T-cell (primary cell): ENCODE measurements at places on chromosomes 2 and 18.

- DNase-seq = no peak
- H3K4me1 ChIP-seq = no peaks in the 10 kb centered on the region
- H3K27ac ChIP-seq = no peak overlapping the region
These were observed 11.2 kb downstream of the CELF4 start for GRCh38 chr18:37554399-37554787.

GRCh38 chr2:101124643-101125366 is 26.4 kb downstream of the TBC1D8 start:
- H3K4me3 ChIP-seq = no peak overlapping the region
- DNase-seq = no peak
- H3K36me3 ChIP-seq = no peaks in the 10 kb centered on the region
- peaks cover 6% of the 10 kb centered on the region for H3K27me3 ChIP-seq
- peaks cover 13% of the 10 kb centered on the region for H3K4me1 ChIP-seq
- no peak overlapping the region for H3K27ac ChIP-seq

GRCh38 chr2:41992056-41992642 is 55.7 kb upstream of the PKDCC start:
- H3K4me1 ChIP-seq = no peaks in the 10 kb centered on the region
- H3K27me3 ChIP-seq = no peaks in the 10 kb centered on the region
- H3K4me3 ChIP-seq = no peak overlapping the region

DNA sequence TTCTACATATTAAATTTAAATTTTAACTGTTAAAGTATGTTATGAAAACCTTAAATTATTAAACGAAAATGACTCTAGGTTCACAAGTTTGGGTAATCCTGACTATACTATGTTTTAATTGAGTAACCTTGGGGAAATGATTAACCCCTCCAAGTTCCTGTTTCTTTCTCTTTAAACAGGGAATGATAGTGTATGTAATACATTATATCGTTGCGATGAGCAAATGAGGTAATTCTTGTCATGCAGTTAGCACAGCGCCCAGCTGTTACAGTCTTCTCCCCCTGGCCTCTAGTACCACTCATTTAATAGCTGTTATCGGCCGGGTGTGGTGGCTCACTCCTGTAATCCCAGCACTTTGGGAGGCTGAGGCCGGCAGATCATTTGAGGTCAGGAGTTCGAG is 80.4 kb downstream of the MTA3 start:
- peaks cover 61% of the 10 kb centered on the region for H3K4me1 ChIP-seq
- H3K27ac ChIP-seq = no peak overlapping the region
- peaks cover 14% of the 10 kb centered on the region for H3K36me3 ChIP-seq
- no peak overlapping the region for H3K4me3 ChIP-seq
- DNase-seq = no peak

DNA sequence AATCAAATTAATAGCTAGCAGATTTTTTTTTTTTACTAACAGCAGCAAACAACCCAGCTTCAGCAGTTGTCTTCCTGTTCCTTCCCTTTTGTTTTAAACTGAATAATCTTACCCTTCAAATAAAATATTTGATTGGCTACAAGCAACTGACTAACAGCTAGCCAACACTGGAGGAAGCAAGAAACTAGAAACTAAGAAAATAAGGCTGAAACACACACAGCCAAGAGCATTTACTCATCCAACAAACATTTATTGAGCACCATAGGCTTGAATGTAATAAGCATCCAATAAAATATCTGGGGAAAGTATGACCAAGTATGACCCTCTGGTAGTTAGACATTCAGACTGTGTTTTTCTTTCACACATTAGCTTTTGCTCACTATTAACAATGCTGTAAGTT is 189.2 kb downstream of the CD226 start:
- H3K27me3 ChIP-seq = no peaks in the 10 kb centered on the region
- peaks cover 10% of the 10 kb centered on the region for H3K4me1 ChIP-seq
- H3K27ac ChIP-seq = no peak overlapping the region
- no peak overlapping the region for H3K4me3 ChIP-seq
- no peaks in the 10 kb centered on the region for H3K36me3 ChIP-seq

GRCh38 chr2:174589334-174589733 is 8.3 kb downstream of the WIPF1 start:
- no peak for DNase-seq
- peak overlapping the region; percentile 89 for H3K27ac ChIP-seq
- peaks cover 10% of the 10 kb centered on the region for H3K36me3 ChIP-seq

DNA sequence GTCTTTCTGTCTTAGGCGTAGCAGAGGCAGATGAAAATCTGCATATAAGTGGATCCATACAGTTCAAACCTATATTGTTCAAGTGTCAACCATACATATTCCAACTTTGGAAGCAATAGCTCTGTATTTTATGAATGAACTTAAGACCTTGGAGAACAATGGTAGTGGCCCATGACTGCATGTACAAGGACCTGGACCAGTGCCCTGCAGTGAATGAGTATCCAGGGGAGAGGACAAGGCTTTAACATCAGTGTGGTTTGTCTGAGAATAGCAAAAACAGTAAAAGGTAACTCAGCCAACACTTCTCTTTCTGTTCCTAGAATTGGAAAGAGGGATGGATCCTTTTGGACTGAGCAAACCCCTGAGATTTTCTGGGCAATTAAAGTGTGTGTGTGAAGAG is 230.8 kb upstream of the LINC00305 start:
- H3K4me1 ChIP-seq = no peaks in the 10 kb centered on the region
- no peak overlapping the region for H3K27ac ChIP-seq
- no peak for DNase-seq
- no peaks in the 10 kb centered on the region for H3K27me3 ChIP-seq
- H3K36me3 ChIP-seq = no peaks in the 10 kb centered on the region
- no peak overlapping the region for H3K4me3 ChIP-seq

DNA sequence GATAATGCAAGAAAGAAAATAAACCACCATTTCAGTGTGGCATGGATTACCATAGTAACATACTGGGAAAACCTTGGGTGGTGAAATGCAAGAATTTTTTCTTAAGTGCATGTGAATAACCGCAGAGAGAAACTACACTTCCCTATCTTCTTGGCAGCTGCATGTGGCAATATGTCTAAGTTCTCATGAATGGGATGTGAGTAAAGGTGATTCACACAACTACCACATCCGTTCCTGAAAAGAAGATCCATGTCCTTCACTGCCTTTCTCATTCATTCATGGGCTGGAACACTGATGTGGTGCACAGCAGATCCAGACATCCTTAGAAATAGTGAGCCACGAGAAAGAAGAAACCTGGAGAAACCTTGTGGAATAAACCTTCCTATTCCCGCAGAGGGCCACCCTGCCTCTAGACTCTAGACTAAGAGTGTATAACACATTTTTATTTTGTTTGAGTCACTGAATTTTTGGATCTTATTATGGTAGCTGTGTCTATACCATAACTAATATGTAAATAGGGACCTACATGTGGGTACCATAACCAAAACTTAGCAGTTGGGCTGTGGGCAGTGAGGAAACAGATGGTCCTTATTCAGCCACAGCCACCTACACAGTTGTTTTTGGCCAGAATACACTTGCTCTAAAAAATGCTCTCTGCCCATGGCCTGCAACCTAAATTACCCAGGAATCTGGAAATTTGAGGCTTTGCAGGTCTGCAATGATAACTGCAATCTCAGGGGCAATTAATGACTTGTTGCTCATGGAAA is 573.3 kb downstream of the LRP1B start:
- no peaks in the 10 kb centered on the region for H3K27me3 ChIP-seq
- no peaks in the 10 kb centered on the region for H3K36me3 ChIP-seq
- H3K4me1 ChIP-seq = no peaks in the 10 kb centered on the region
- no peak for DNase-seq
- no peak overlapping the region for H3K4me3 ChIP-seq

GRCh38 chr18:67007085-67007484 is 403.2 kb upstream of the CDH19 start:
- no peaks in the 10 kb centered on the region for H3K4me1 ChIP-seq
- H3K36me3 ChIP-seq = no peaks in the 10 kb centered on the region
- no peak overlapping the region for H3K4me3 ChIP-seq

DNA sequence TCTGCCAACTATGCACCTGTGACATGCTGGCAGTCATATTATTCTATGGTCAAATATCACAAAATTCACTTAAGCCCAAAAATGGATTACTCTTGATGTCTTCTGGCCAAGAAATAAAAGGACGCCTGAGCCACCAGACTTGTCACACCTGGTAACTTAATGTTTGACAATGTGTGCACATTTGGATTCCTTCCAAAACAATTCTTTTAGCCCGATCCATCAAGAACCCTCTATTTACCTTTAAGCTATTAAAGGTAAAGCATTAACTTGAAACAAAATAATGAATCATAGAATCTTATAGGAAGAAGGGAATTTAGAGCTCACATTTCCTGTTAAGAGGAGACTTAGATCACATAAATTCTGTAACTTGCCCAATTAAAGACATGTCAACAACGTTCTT is 46.5 kb upstream of the NFU1 start:
- no peaks in the 10 kb centered on the region for H3K27me3 ChIP-seq
- H3K4me3 ChIP-seq = no peak overlapping the region
- no peaks in the 10 kb centered on the region for H3K36me3 ChIP-seq
- no peak for DNase-seq

DNA sequence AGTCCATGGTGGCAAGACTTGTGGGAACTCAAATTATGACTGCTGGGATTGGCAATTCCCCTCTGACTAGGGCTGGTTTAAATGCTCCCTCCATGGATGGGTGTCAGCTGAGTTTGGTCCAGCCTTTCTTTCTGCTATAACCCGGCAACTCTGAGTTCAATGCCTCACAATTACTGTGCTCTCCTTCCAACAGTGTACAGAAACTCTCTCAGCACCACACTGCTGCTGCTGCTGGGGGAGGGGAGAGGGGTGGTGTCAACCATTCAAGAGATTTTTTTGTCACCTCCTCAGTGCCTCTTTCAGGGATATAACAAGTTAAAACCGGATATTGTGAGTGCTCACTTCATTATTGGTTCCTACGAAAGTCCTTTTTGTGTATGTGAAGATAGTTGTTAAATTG is 830.3 kb upstream of the NXPH2 start:
- no peak overlapping the region for H3K27ac ChIP-seq
- H3K4me1 ChIP-seq = no peaks in the 10 kb centered on the region
- no peak overlapping the region for H3K4me3 ChIP-seq
- H3K27me3 ChIP-seq = no peaks in the 10 kb centered on the region
- DNase-seq = no peak

DNA sequence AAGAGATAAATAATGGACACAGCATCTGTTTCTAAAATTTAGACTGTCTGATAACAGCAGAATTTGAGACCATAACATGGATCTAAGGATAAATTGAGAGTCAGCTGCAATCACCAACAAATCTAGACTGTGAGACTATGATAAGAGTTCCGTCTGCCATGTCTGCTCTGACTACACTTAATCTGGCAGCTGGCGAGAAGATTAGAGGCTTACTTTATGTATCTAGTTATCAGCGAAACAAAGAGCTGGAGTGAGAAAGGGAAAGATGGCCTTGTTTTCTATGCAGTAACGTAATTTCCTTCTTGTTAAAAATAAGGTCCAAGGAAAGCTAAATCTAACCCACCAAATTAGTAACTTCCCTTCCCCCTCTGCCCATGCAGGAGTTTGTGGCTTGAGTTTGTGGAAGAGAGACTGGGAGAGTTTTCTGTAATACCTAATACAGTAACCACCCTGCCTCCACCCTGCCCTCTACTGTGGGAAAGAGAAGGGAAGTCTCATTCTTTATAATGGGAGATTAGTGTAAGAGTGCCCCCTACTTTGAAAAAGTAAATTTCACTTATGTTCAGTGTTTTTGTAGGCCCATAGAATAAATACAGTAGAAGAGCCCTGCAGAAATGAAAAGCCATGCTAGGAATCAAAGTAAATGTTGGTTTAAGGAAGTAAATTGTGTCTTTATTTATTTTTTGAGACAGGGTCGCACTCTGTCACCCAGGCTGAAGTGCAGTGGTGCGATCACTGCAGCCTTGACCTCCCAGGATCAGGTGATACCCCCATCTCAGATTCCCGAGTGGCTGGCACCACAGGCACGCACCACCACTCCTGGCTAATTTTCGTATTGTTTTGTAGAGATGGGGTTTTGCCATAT is 27.5 kb downstream of the EML4 start:
- H3K27ac ChIP-seq = peak overlapping the region; percentile 1
- peak; percentile 30 for DNase-seq
- no peaks in the 10 kb centered on the region for H3K36me3 ChIP-seq
- H3K4me1 ChIP-seq = peaks cover 40% of the 10 kb centered on the region
- H3K4me3 ChIP-seq = no peak overlapping the region

DNA sequence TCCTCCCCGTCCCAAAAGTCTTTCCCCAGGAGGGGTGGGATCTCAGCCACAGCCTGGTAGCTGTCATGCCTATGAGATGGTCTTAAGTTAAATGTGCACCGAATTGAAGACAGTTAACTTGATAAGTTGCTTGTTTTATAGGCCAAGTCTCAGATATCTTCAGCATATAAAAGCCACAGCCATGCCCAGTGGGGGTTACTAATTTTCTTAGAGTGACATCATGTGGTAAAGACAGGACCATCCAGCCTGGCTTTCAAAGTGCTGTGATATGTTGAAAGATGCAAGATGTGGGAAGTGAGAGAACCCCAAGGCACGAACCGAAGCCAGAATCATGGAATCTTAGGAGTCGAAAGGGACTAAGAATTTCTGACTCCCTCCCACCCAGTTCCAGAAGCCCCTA is 42.1 kb upstream of the FAM124B start:
- no peak for DNase-seq
- no peaks in the 10 kb centered on the region for H3K36me3 ChIP-seq
- H3K27ac ChIP-seq = no peak overlapping the region
- H3K4me3 ChIP-seq = no peak overlapping the region
- H3K4me1 ChIP-seq = peaks cover 7% of the 10 kb centered on the region

- no peaks in the 10 kb centered on the region for H3K4me1 ChIP-seq
- no peak for DNase-seq
- peaks cover 2% of the 10 kb centered on the region for H3K36me3 ChIP-seq
These were observed 23.5 kb downstream of the EMX1 start for GRCh38 chr2:72940786-72941185.

DNA sequence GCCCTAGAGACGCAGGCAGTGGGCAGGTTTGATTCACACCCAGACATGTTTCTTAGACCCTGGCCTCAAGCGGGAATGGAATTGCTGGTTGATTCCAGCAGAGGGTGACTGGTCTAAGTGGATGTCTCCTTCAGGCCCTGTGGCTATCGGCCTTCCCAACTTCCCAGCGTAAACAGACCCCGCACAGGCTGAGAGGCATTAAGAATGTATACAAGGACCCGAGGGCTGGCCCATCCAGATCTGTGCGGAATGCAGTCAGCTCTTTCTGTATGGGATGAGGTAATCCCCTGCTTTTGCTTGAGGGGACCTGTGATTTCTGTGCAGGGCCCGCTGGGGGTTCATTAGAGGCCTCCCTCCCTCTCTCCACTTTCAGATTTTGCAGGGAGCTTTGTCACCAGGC is 6.5 kb downstream of the ACKR3 start:
- H3K36me3 ChIP-seq = peaks cover 19% of the 10 kb centered on the region
- H3K27ac ChIP-seq = no peak overlapping the region
- no peaks in the 10 kb centered on the region for H3K4me1 ChIP-seq
- no peak for DNase-seq
- H3K4me3 ChIP-seq = no peak overlapping the region
